Suprapubic skin (tissue), 4 donors: ENCODE measurements at places on chromosomes 7 and 10. TPM values are rescaled to one million over a fixed set of nuclear protein-coding genes. Genes with fewer than 3 reads are reported as not detected.

FBXL13 gene
- 0.89 TPM for total RNA-seq

GRCh38 chr10:71633920-71634319, 85.7 kb downstream of the C10orf105 start:
- H3K27me3 ChIP-seq = no peaks in the 10 kb centered on the region
- H3K4me1 ChIP-seq = no peaks in the 10 kb centered on the region
- H3K36me3 ChIP-seq = no peaks in the 10 kb centered on the region
- H3K4me3 ChIP-seq = no peak overlapping the region

DNA sequence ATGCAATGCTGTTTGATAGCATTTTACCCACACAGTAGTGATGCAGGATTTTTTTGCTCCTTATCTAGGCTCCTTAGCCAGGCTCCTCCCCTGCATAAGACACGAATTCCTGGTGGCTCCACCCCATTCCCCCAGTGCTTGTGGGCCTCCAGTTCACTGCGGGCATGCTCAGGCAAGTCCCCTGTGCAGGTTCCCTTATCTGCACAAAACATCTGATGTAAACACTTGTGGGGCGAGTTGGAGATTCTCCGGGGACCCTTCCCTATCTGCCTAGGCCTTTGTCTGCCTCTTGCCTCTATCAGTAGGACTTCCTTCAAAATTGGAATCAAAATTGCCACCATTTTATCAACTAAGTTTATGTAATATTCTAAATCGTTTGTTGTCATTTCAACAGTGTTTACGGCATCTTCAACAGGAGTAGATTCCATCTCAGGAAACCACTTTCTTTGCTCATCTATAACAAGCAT, 5.4 kb upstream of the STK17A start:
- H3K4me1 ChIP-seq = peaks cover 4% of the 10 kb centered on the region
- H3K27me3 ChIP-seq = peaks cover 3% of the 10 kb centered on the region
- no peak overlapping the region for H3K27ac ChIP-seq
- DNase-seq = no peak

- no peaks in the 10 kb centered on the region for H3K36me3 ChIP-seq
- peaks cover 39% of the 10 kb centered on the region for H3K4me1 ChIP-seq
- no peak for DNase-seq
These were observed 3.4 kb downstream of the INHBA start for GRCh38 chr7:41699516-41699915.

GRCh38 chr10:124733571-124734245, 10.5 kb downstream of the FAM53B start:
- peak overlapping the region; percentile 68 for H3K27ac ChIP-seq
- no peak overlapping the region for H3K4me3 ChIP-seq
- H3K27me3 ChIP-seq = no peaks in the 10 kb centered on the region
- peaks cover 96% of the 10 kb centered on the region for H3K4me1 ChIP-seq
- no peak for DNase-seq

NXPH1 gene
- total RNA-seq = not detected

DNA sequence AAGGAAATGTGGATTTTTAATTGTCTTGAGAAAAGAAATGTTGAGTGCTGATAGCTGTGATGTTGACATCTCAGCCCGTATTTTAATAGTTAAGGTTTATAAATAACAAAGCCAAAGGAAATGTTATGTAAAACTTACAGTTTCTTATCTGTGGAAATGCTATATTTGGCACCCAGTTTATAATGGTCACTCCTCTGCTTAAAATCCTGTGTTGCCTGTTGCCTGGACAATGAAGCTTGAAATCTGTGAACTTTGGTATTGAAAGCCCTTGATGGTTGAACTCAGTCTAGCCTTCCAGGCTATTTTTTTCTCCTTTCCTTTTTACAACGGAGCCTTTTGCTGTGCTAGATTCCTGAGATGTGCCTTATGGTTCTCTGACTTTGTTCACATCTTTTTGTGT, 46.5 kb downstream of the MCU start:
- no peaks in the 10 kb centered on the region for H3K27me3 ChIP-seq
- no peaks in the 10 kb centered on the region for H3K36me3 ChIP-seq
- DNase-seq = no peak
- H3K4me3 ChIP-seq = no peak overlapping the region

DNA sequence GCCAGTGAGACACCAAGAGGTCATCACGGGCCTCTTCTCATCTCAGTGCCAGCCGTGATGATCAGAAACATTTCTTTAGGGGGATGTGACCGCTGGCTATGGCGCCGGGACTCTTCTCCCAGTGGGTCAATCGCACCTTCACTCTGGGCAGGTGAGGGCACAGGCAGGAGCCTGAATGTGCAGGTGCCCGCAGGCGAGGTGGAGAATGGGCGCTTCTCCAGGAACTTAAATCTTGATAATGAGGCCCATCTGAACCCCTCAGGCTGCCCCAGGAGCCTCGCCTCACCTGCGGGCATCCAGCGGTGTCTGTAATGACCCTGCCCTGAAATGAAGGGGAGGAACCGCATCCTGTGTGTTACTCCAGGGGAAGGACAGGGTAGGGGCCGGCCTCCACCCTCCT, 204.7 kb downstream of the ADARB2 start:
- H3K4me1 ChIP-seq = no peaks in the 10 kb centered on the region
- H3K27ac ChIP-seq = no peak overlapping the region
- H3K36me3 ChIP-seq = no peaks in the 10 kb centered on the region
- peak; percentile 38 for DNase-seq
- no peak overlapping the region for H3K4me3 ChIP-seq
- H3K27me3 ChIP-seq = peaks cover 14% of the 10 kb centered on the region

DNA sequence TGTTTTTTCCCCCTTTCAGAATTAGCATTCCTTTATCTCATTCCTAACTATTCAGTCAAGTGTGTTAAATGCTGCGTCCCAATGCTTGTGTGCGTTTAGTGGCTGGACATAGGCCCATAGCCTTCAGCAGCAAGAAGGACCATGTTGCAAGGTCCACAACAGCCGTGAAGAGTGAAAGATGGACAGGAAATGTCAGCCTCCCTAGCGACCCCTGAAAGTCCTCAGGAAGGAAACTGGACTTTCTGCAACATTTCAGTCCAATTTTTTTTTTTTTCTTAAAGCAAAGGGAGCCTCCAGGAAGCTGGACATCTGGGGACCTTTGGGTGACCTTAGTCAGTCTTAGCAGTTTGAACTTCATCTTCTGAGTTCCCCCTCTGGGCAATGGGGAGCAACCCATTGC, 550.7 kb upstream of the MGMT start:
- H3K36me3 ChIP-seq = no peaks in the 10 kb centered on the region
- DNase-seq = no peak
- H3K27ac ChIP-seq = no peak overlapping the region
- H3K4me1 ChIP-seq = no peaks in the 10 kb centered on the region
- H3K4me3 ChIP-seq = no peak overlapping the region
- H3K27me3 ChIP-seq = peaks cover 6% of the 10 kb centered on the region

GRCh38 chr7:88842201-88842600, 46.7 kb upstream of the TEX47 start:
- no peak overlapping the region for H3K27ac ChIP-seq
- no peaks in the 10 kb centered on the region for H3K36me3 ChIP-seq
- H3K27me3 ChIP-seq = no peaks in the 10 kb centered on the region
- H3K4me1 ChIP-seq = no peaks in the 10 kb centered on the region

- H3K4me1 ChIP-seq = peaks cover 32% of the 10 kb centered on the region
- H3K4me3 ChIP-seq = no peak overlapping the region
- H3K27me3 ChIP-seq = no peaks in the 10 kb centered on the region
- no peak for DNase-seq
- H3K27ac ChIP-seq = no peak overlapping the region
- H3K36me3 ChIP-seq = no peaks in the 10 kb centered on the region
These were observed 2.0 kb upstream of the PURB start for GRCh38 chr7:44887293-44887692.

PRPS1L1 gene
- not detected for total RNA-seq

TMEM270 gene
- total RNA-seq = not detected

GRCh38 chr7:91533996-91534395, 269.8 kb downstream of the FZD1 start:
- no peaks in the 10 kb centered on the region for H3K27me3 ChIP-seq
- H3K4me1 ChIP-seq = no peaks in the 10 kb centered on the region
- H3K4me3 ChIP-seq = no peak overlapping the region
- no peaks in the 10 kb centered on the region for H3K36me3 ChIP-seq

CPA4 gene
- 68.7 TPM for total RNA-seq

DNA sequence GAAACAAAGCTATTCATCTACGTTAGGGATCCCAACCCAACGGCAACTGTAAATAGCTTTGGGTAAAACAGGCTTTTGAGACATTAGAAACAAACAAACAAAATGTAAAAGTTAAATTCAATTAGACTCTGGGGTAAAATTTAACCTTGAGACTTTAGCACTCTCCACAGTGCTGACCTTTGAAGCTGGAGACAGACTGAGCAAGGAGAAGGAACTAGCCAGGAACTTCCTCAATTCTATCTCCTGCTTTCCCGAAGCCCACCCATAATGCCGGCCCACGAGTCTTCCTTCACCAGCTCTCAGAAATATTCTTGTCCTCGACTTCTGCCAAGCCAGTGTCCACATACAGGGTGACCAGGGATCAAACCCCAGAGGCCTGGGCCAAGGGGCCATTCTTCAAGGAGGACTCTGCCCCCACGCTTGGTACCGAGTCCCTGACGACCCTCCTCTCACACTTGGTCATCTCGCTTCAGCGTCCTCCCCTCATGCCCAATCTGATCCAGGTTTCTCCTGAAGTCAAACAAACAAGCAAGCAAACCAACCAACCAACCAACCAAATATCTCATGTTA, 114.1 kb downstream of the HIPK2 start:
- no peak overlapping the region for H3K27ac ChIP-seq
- H3K4me1 ChIP-seq = peaks cover 18% of the 10 kb centered on the region
- no peaks in the 10 kb centered on the region for H3K36me3 ChIP-seq
- H3K4me3 ChIP-seq = no peak overlapping the region

GSDME gene
- total RNA-seq = 1.4 TPM

TLL2 gene
- 0.60 TPM for total RNA-seq

RADIL gene
- 6.8 TPM for total RNA-seq

CDK1 gene
- 14.3 TPM for total RNA-seq

HOXA4 gene
- 2.0 TPM for total RNA-seq

- no peak for DNase-seq
- no peaks in the 10 kb centered on the region for H3K36me3 ChIP-seq
- H3K27ac ChIP-seq = no peak overlapping the region
- peaks cover 27% of the 10 kb centered on the region for H3K4me1 ChIP-seq
- no peak overlapping the region for H3K4me3 ChIP-seq
- no peaks in the 10 kb centered on the region for H3K27me3 ChIP-seq
These were observed 131.4 kb downstream of the SRPK2 start for GRCh38 chr7:105257338-105257737.

GRCh38 chr7:91504919-91505318, 240.7 kb downstream of the FZD1 start:
- H3K27ac ChIP-seq = no peak overlapping the region
- DNase-seq = no peak
- H3K4me3 ChIP-seq = no peak overlapping the region
- H3K27me3 ChIP-seq = no peaks in the 10 kb centered on the region
- no peaks in the 10 kb centered on the region for H3K36me3 ChIP-seq
- no peaks in the 10 kb centered on the region for H3K4me1 ChIP-seq

DNA sequence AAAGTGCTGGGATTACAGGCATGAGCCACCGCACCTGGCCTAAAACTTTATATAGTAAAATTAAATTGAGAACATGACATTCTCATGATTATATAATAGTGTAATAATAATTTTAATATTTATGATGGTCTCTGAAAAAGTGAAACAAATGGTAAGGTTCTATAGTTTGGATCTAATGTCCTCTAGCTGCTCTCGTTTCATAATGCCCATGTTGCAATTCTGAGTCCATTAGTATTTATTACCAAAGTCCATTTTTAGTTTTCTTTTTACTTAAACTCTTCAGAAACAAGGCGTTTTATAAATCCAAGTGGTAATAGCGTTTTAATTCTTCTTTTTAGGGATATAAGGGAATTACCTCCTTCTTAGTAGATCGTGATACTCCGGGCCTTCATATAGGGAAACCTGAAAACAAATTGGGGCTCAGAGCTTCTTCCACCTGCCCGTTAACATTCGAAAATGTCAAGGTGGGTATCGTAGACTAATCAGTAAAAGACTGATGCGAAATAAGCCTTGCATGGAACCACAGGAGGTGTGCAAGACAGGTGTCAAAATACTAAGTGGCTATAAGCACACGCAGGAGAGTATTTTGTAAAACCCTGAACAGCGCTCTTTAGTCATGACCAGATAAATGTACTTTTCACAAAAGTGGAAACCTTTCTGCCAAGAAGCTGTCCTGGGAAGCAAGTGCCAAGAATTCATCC, 34.1 kb downstream of the ACADSB start:
- no peak overlapping the region for H3K27ac ChIP-seq
- H3K36me3 ChIP-seq = peaks cover 35% of the 10 kb centered on the region
- DNase-seq = no peak
- no peak overlapping the region for H3K4me3 ChIP-seq
- H3K4me1 ChIP-seq = no peaks in the 10 kb centered on the region
- no peaks in the 10 kb centered on the region for H3K27me3 ChIP-seq

DNA sequence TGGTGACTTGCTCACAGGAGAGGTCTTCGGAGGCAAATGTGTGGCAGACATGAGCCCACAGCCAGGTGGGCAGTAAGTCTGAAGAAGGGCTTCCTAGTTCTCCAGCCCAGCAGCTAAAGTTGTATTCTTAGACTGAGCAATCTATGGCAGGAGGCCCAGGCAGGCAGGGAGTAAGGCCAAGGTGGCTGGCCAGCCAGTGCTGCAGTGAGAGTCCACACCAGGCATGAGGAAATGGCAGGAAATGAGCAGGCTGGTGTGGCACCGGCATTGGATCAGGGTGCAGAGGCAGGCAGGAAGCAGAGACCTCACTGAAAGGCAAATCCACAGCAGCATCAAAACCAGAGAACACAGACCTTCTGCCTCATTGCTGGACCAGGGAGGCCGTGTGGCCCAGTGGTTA, 84.6 kb upstream of the PDE1C start:
- H3K27me3 ChIP-seq = no peaks in the 10 kb centered on the region
- no peak overlapping the region for H3K27ac ChIP-seq
- H3K4me1 ChIP-seq = no peaks in the 10 kb centered on the region
- no peak overlapping the region for H3K4me3 ChIP-seq
- no peak for DNase-seq
- H3K36me3 ChIP-seq = no peaks in the 10 kb centered on the region

DNA sequence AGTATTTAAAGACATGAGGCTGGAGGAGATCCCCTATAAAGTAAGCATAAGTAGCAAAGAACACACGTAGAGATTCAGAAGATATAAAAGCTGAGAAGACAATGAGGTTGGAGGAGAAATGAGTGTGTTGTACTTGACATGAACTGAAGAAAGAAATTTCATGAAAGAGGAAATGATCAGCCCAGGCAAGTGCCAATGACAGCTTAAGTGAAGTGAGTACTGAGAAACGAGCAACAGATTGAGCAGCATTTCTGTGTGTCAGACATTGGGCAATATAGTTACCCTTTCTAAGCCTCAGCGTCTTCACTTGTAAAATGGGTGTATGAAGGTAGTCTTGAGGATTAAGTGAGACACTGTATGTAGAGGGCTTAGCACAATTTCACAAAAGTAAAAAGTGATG, 4.8 kb upstream of the LIPA start:
- no peak for DNase-seq
- peaks cover 11% of the 10 kb centered on the region for H3K4me1 ChIP-seq
- no peak overlapping the region for H3K27ac ChIP-seq
- H3K36me3 ChIP-seq = no peaks in the 10 kb centered on the region
- no peaks in the 10 kb centered on the region for H3K27me3 ChIP-seq

SPDYE16 gene
- not detected for total RNA-seq

LLCFC1 gene
- total RNA-seq = not detected

UFSP1 gene
- 1.8 TPM for total RNA-seq
